ENCODE measurements at places on chromosomes 5 and 9.

GRCh38 chr9:2622461-2623287, 1.1 kb downstream of the VLDLR start:
- peak; percentile 28 for DNase-seq

DNA sequence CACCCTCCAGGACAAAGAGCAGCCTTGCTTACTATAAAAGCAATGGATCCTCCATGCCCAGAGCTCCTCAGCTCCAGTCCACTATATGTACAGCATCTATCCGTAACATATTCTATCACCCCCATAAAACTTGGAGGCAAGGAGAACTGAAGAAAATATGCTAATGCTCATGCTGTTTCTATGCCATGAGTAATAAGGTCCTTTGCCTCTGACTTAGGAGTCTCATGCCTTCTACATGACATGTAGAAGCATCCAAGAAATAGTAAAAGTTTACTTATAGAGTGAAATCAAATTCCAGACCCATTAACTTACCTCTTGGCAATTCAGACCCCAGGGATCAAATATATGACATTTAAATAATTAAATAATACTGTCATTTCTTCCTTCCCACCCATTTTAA, 33.7 kb downstream of the SSBP2 start:
- no peak for DNase-seq

- DNase-seq = no peak
Observed at GRCh38 chr5:38724301-38725030, 121.3 kb upstream of the OSMR start.

DNA sequence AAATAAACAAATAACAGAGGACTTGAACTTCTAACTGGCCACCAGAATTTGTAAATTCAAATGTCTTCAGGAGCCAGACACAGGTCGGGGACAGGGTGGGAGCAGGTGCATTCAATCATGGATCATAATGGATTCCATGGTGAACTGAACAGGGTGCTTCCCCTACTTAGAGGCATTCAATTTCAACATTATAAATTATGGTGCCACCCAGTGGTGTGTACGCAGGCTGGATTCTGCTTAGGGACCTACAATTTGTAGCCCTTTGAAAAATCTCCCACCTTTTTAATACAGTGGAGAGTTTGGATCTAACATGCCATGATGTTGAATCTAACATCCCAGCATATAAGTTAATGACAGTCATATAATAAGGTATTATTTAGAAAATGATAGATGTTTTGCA, 22.3 kb downstream of the KLF9 start:
- no peak for DNase-seq

DNA sequence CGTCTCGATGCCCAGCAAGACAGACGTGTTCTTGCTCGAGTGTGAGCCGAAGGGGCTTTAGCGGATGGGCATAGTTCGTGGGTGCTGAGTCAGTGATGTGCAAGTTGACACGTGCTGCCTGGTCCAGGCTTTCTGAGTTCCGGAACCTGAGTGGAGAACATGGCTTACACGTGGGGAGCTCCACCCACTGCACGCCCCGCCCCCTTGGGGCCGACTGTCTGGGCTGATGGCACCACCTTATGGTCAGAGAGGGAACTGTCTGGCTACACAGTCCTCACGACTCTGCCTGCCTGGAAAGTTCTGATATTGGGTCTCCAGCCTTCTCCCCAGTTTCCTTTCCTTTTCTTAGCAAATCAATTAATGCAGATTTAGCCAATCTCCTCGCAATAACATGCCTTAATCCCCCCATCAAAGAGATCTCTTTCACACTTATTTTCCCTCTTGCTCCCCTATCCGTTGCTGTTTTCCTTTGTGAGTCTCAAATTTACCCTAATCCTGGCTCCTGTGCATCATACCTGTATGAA, 3.8 kb upstream of the STC2 start:
- DNase-seq = peak; percentile 90

DNA sequence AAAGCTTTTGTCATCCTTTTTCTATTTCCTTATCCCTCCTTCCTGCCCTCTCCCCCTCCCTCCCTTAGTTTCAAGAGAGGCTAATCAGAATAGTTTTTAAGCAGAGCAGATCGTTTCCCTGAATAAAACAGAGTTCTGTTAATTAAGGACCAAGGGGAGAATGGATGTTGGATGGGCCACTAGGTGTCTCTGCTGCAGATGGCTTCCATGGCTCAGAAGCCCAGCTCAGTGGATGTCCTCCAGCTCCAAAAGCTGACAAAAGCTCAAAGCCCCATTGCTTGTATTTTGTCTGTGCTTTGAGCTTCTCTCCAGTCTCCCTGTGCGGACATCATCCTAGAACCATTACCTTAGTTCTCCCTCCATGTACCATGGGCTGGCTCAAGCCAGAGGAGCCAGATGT, 21.0 kb upstream of the NPR3 start:
- DNase-seq = no peak

GRCh38 chr9:131473891-131474290, 28.8 kb upstream of the POMT1 start:
- no peak for DNase-seq

GRCh38 chr5:141121985-141122384, 367 bp downstream of the PCDHB4 start:
- no peak for DNase-seq

DNA sequence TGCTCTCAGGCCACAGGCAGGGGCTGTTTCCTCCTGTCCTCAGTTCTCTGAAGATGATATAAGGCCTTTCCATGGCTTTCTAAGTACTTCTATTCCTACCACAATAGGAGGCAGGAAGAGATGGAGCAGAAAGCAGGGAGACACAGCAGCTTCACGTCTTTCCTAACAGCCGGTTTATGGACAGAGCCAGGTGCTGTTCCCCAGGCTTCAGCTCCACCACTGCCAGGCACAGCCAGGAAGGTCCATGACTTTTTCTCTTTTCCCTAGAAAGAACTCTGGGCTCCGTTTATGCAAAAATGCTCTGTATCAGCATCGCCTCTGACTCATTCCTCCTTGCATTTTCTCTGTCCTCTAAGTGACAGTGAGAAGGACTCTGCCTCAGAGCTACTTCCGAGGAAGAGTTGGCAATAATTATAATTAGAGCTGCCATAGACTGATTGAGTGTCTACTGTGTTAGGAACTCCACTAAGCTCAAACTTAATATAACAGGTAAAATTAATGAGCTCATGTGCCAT, 478.5 kb downstream of the RASEF start:
- DNase-seq = no peak

- peak; percentile 16 for DNase-seq
Observed at GRCh38 chr5:170791325-170791954, 7.9 kb downstream of the GABRP start.

DNA sequence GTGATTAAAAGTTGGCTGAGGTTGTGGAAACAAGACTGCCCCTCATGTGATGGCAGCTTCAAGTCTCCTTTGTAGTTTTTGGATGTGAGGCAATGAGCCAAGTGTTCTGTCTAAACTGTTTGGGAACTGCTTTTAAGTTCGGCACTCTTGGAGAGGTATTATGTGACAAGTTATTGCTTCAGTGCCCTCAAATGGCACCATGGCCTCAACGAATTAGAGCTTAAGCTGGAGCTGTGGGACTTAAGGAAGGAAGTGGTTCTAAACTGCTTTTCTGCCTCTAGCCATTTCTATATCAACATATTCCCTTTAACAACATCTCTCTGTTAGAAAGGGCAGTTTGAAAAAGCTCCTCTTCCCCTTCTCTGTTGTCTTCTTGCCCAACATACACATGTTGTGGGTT, 227.7 kb downstream of the RFK start:
- DNase-seq = no peak

- no peak for DNase-seq
Observed at GRCh38 chr5:32551865-32552264, 33.5 kb upstream of the SUB1 start.

- DNase-seq = no peak
Observed at GRCh38 chr9:127293767-127294166, 29.2 kb downstream of the GARNL3 start.

DNA sequence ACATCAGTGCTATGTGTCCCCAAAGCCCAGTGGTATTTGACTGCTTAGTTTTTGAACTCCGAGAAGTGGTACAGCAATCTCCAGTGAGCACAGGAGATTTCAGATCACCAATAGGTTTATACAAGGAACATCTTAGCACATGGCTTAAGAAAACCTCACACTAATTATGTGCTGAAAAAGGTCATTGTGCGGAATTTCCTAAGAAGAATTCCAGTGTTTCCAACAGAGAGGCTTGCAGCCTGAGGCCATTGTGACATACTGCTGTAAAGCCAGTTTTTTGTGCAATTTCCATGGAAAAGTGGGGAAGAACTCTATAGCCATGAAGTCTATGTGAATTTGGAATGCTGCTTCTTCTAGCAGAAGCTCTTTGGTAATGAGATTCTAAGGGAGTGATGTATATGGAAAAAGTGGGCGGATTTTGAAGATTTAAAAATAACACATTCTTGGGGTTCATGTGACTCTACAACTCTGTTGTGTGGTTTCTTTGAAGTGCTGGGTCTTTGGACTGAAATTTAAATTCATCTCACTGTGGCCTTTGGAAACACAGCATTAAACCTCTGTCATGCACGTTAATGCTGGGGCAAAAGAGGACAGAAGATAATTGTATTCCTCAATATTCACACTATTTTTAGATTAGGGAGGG, 110.5 kb upstream of the CD180 start:
- DNase-seq = no peak

GRCh38 chr5:59587489-59588337, 305.8 kb downstream of the PDE4D start:
- no peak for DNase-seq

DNA sequence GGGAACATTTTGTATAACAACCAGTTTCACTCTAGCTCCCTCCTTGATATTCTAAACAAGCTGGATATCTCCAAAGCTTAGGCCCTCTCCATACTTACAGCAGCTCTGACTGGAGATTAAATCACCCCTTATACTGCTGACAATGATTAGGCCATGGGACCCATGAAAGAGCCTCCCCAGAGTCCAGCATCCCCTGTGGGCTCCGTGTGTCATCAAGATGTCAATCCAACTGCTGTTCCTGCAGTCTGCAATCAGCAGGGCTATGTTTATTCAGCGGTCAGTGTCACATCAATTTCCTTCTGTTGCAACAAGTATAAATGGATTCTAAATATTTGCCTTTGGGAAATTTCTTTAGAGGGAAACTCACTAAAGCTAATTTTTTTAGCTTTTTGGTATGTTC, 26.6 kb downstream of the PCDHAC2 start:
- no peak for DNase-seq
